ENCODE measurements at places on chromosomes 2 and 18. TPM values are rescaled to one million over a fixed set of nuclear protein-coding genes. Genes with fewer than 3 reads are reported as not detected.

UPP2 gene
- not detected for total RNA-seq

TCF4 gene
- total RNA-seq = 2.6 TPM

CMPK2 gene
- total RNA-seq = 6.4 TPM

ZSWIM2 gene
- not detected for total RNA-seq

GAL3ST2 gene
- 1.2 TPM for total RNA-seq

RNF144A gene
- 22.1 TPM for total RNA-seq

ADGRF3 gene
- 3.4 TPM for total RNA-seq

ANKRD62 gene
- not detected for total RNA-seq

ATOH8 gene
- total RNA-seq = not detected

BAZ2B gene
- 3.8 TPM for total RNA-seq

CFAP65 gene
- not detected for total RNA-seq

COX5B gene
- total RNA-seq = 227 TPM
